Mammary epithelial cell (primary cell): ENCODE measurements at places on chromosomes 6 and 20.

DNA sequence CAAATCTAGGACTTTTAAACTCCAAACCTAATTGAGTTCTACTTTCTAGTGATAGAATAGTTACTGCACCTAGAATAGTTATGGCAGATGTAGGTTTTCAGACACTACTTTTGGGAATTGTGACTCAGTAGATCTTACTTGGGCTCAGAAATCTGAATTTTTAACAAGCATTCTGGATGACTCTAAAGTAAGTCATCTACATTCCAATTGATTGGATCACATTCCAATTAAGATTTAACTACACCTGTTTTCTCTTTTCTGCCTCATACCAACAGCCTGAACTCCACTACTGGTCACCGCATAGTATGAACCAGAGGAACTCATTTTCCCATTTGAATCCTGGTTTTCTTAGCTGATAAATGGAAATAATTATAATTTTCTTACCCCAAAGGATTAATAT is 49.5 kb upstream of the TFAP2D start:
- no peak for DNase-seq

DNA sequence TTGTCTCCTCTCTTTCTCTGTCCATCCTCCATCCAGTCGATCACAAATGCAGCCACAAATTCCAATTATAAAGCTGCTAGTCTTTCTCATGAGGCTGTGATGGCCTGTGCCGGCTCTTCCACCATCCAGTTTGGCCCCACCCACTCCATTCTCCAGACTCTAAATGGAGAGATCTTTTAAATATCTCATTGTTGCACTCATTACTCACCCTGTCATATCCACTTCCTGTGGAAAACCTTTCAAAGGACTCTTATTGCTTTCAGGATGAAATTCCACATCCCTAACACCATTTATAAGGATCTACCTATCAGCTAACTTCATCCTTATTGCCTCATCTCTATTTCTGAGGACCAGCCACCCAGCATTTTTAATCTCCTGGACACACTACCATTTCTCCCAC is 70.6 kb downstream of the NRN1 start:
- no peak for DNase-seq

- DNase-seq, result no peak
These were observed 141.3 kb upstream of the PMEPA1 start for GRCh38 chr20:57851025-57851682.

GRCh38 chr6:10763006-10763405 is 15.4 kb downstream of the TMEM14B start:
- no peak for DNase-seq

- peak; percentile 34 for DNase-seq
These were observed 124.6 kb upstream of the BTN3A2 start for GRCh38 chr6:26240157-26241032.

GRCh38 chr6:22401932-22402331 is 105.1 kb upstream of the PRL start:
- DNase-seq, result no peak

GRCh38 chr20:39785252-39785917 is 823.2 kb downstream of the DHX35 start:
- DNase-seq, result no peak

DNA sequence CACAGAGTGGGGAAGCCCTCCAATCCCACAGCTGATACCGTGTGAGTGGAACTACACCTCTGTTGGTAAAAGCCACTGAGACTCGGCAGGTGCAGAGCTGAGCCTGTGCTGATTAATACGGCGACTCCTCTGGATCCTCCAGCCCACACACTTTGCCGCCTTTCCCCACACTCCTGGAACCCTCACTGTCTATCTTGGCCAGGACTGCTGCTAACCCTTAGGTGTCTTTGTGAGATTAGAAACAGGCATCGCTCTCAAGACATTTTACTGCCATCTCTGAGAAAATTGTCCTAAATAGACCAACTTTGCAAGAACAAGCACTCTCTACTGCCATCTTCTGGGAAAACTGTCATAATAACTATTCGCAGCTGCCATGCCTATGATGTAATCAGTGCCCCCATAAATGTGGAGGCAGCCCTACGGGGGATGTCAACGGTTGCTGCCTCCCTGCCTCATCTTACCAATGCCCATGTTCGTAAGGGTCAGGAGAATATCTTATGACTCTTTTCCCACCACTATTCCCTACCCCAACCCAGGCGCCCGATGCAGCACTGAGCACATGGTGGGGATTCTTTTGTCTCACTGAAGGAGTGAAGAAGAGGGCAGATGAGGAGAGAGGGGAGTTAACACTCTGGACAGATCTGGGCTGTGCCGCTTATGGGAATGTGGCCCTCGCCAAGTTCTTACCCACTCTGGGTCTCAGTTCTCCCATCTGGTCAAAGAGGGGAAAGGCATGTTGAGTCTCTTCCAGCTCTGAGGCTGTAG is 26.1 kb upstream of the KCNB1 start:
- DNase-seq, result peak; percentile 12

- peak; percentile 75 for DNase-seq
These were observed 210.8 kb downstream of the ARHGAP18 start for GRCh38 chr6:129498950-129499842.

DNA sequence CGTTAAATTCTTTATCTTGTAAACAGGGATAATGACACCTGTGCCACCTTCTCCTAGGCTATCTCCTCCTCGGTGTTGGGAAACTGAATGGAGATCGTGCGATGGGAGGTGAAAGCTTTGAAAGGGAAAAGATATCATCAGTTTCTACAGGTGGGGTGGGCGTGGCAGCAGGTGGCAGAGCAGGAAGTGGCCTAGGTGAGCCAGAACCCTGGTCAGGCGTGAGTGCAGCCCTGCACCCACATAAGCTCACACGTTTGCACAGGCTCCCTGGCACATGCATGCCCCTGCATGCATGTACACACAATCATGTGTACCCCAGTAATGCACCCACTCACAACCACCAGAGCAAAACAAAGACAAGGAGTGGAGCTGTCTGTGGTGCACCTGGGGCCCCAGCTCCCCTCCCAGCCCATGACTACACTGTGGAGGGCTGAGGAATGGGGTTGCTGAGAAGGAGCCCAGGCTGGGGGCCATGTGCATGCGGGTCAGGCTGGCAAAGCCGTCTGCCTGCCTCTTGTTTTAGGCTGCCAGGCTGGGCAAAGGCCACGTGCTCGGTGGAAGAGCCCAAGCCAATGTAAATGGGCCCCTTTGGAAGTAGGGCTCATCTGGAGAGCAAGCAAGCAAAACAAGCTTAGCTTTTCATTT is 61.5 kb downstream of the TFAP2C start:
- peak; percentile 56 for DNase-seq

- peak; percentile 41 for DNase-seq
These were observed at the start of gene NINL for GRCh38 chr20:25584905-25585704. NINL (minus strand) TSS chr20:25585531; CDS start chr20:25526587, 58,944 bp downstream.

DNA sequence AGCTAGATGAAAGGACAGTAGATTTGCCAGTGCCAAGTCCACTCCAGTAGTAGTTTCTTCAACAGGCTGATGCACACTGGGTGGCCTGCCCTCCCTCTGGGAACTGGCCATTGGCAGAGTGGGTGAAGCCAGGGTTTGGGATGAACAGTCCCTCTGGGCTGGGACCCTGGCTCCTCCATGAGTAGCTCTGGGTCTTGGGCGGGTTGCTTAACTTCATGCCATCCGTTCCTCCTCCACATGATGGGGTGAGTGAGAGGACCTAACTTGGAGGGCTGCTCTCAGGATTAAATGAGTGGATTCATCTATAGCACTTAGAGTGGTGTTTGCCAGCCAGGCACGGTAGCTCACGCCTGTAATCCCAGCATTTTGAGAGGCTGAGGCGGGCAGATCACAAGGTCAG is 47.2 kb downstream of the PLAGL2 start:
- no peak for DNase-seq

DNA sequence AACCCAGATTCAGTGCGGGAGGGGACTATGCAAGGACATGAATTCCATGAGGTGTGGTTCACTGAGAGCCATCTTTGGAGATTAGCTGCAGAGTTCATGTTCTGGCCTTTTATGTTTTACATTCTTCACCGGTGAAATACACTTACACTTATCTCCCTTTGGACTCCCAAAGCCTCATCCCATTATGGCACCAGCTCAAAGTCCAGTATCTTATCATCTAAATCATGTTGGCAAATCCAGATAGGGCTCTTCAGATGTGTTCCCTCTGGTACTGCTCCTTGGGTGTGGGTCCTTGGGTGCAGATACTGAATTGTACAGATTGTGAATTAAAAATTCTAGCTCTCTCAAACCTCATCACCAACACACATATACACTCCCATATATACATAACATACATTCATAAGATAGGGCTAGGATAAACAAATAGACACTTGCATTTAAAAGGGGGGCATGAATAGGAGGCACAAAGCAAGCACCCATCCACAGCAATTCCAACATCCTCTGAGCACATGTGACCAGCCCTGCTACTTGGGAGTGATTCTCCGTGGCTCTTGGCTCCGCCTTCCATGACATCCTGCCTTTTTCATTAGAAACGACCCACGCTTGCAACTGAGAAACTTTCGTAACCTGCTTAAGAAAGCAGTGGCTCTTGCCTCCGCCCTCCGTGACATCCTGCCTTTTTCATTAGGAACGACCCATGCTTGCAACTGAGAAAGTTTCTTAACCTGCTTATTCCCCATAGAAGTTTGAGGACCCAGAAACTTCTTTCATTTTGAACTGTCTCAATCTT is 53.6 kb upstream of the LRRC1 start:
- no peak for DNase-seq

DNA sequence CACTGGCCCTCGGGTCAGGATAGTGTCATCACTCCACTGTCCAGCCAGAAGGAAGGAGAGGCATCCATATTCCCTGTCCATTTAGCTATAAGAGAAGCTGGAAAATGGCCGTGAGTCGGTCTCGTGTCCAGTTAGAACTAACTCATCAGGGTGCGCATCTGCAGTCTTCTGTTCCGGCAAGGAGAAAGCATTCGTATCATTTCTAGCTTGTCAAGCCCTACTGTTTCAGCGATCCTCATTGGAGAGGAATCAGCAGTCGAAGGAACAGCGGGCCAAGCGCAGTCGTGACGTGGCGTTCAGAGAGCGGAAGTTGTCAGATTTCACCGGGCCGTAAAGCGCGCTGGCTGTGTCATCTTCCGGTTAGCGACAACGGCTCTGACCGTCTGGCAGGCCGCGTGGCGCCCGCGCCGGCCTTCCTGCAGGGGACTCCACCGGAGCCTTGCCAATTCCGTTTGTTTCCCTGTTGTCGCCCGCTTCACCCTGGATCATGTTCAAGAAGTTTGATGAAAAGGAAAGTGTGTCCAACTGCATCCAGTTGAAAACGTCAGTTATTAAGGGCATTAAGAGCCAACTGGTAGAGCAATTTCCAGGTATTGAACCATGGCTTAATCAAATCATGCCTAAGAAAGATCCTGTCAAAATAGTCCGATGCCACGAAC is 32.9 kb downstream of the HM13 start:
- peak; percentile 80 for DNase-seq

DNA sequence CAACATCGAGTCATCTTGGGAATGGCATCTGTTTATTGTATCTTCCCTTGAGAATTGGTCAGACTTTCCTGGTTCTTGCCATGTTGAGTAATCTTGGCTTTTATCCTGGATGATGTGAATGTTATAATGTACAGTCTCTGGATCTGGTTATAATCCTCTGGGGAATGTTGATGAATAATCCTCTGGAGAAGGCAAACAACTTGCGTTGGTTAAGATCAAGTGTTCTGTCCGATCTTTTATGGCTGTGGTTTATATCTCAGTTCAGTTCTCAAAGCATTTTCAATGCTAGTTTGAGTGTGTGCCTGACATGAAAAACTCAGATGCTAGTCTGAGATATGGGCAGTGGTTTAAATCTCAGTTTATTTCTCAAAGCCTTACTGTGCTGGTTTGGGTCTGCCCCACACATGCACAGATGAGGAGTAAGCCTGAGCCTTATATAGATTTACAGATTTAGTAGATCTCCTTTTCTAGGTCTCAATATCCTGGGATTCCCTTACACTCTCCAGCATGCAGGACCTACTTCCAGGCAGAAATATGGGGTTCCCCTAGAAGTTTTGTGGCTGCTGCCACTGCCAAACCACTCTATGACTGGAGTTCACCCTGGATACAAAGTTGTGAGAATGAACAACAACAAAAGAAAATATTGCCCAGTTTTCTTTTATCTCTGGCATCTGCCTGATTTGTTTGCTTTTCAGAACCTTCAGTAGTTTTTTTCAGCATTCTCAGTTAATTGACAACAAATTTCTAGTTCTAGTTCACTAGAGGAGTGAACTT is 191.8 kb upstream of the MAN1A1 start:
- peak; percentile 86 for DNase-seq

GRCh38 chr6:158475344-158476302 is 84.3 kb upstream of the TMEM181 start:
- DNase-seq, result no peak

GRCh38 chr20:64233725-64234124 is 21.8 kb upstream of the PCMTD2 start:
- DNase-seq, result no peak

DNA sequence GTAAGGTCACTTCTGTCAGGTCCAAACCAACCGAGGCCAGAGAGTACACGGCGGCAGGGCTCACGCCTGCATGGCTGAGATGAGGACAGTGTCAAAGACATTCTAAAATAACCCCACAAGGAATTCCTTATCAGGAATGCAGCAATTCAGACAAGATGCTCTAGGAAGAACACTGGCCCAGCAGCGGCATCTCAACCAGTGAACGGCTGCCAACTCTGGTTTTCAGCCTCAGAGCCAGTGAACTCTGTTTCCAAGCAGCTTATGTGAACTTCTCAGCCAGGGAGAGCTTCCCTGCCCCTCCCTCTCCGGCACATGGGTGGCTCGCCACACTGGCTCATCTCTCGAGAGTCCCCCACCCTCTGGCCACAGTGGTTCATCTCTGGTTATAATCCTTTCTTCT is 36.9 kb downstream of the KCNQ2 start:
- no peak for DNase-seq

DNA sequence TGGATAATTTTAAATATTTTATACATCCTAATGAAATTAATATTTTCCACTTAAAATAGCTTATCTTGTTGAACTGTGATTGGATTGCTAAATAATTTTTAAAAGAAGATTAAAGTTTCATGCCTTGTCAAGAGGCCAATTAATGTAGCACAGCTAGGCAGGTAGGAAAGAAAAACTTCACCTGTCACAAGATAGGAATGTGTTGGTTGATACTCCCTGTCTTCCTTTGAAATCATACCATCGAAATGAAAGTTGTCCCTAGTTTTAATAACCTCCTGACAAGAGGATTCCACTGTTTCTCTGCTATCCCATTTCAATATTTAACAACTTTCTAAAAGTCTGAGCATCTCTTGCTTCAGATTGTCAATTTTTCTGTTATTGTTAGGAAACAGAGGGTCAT is 80.8 kb downstream of the BMP6 start:
- DNase-seq, result peak; percentile 19
